ENCODE measurements at places on chromosomes 11 and 22.

GRCh38 chr11:22875869-22876473 is 15.7 kb upstream of the CCDC179 start:
- peak; percentile 79 for DNase-seq

DNA sequence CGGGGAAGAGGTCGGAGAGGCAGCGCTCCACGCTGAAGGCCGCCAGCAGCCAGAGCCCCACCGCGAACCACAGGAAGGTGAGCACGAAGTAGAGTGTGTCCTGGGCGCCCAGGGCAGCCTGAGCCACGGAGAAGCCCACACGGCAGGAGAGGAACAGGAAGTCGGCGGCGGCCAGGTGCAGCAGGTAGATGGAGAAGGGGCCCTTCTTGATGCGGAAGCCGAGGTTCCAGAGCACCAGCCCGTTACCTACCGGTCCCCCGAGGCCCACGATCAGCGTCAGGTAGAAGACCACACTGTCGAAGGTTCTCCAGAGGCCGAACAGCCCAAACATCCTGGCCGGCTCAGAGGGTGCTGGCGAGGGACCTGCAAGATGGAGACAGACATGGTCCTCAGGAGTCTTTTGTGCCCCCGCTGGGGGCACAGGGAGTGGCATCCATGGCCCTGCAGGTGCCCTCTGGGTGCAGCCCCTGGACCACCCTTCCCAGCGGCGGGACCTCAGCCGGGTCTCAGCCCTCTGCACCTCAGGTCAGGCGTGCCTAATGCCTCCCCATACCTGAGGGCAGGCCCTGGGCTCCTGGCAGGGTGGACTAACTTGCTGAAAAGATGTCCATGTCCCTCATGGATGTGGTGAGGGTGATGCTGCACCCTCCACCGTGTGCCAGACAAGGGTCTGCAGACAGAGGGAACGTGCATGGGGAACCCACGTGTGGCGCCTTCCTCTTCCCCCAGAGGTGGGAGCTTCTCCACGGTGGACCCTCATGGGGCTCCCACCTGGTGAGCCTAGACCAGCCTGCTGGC is at the start of gene MRGPRG:
Gene MRGPRG (minus strand): TSS at position 331 of the 798 bp plus-strand sequence. CDS start 0 bp downstream, at position 331.
- DNase-seq, result no peak

- no peak for DNase-seq
Observed at GRCh38 chr11:107494055-107494454, 36.4 kb upstream of the CWF19L2 start.

GRCh38 chr11:67628710-67629385 is 889 bp downstream of the NUDT8 start:
- DNase-seq, result no peak

DNA sequence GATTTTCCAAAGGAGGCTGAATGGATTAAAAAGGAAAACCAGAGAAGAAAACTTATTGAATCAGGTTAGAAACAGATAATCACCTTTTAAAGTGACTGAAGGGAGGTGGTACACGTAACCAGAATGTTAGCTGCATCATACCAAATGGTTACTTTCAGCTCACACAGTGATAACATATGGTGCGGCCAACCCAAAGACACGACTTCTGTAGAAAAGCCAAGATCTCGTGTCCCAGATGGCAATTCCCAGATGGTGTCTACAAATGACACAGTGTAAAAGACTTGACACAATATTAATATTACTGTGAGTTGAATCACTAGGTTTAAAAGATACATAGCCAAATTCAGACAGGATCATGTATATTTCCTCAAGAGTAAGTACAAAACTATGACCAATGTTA is 5.2 kb downstream of the PPP2R1B start:
- no peak for DNase-seq

- no peak for DNase-seq
Observed at GRCh38 chr11:123822599-123822998, 16.4 kb upstream of the OR6M1 start.

DNA sequence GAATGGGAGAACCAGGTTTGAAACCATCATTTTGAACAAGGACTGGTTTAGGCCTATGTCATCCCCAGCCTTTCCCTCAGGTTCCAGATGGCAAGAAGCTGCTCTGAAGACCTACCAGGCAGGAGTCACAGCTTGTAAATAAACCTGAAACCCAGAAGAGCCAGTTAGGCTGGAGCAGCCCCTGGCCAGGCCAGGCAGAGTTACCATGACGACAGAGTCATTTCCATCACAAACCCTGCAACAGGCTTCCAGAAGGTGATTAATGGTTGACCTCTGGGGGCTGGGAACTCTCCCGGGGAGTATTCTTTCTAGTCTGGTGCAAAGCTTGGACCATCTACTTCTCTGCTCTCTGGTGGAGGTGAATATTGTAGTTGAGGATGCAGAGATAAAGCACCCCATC is 164.1 kb upstream of the NCAM1 start:
- no peak for DNase-seq

GRCh38 chr11:10659339-10660216 is 34.0 kb downstream of the IRAG1 start:
- peak; percentile 87 for DNase-seq

GRCh38 chr11:126411971-126412381 is 56.5 kb downstream of the ST3GAL4 start:
- no peak for DNase-seq

GRCh38 chr22:36358533-36359469 is 29.0 kb downstream of the MYH9 start:
- DNase-seq, result no peak

- DNase-seq, result no peak
Observed at GRCh38 chr11:14058061-14058460, 95.5 kb downstream of the SPON1 start.

DNA sequence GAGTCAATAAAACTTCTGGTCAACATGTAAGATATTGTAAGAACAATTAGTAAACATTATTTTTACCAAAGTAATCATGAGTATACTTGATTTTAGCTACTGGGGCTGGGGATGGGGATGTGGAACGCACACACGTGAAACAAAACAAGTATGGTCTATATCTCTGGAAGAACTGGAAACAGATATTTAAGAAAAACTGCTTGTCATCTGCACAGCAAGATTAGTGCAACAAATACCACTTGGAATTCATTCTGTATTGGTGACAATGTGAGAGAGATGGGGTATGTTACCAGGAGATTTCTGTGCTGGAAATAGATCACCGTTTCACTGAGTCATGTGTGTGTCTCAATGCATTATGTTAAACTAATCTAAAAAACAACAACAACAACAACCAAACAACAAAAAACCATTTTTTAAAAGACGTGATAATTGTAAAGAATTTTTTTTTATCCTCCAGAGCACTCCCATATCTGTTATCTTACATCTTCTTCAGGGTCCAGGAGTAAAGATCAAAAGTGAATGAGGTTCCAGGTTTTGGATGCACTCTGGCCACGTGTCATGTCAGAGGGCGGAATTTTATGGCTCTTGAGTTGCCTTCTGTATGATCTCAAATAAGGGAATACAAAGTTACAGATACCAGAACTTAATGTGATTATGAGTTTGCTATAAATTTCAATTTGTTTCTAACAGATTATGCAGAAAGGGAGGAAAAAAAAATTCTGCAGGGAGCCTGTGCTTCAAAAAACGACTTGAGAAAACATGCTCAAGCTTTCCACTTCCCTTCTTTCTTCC is 153.0 kb downstream of the BBOX1 start:
- no peak for DNase-seq

DNA sequence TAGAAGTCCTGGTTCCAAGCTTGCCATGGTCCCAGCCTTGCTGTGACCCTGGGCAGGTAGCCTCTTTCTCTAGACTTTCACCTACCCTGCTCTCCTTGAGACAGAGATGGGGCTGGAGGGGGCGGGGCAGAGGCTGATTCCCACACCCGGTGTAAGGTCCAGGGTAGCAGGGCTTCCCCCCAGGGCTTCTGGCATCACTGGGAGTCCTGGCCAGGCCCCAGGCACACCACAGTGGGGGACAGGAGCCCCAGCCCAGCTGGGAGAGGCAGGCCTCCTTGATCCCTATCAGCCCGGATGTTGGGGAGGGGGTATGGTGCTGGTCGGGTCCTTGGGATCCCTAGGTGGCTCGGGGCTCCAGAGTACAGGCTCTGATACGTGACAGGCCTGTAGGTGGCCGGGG is 1.7 kb upstream of the NUDT8 start:
- DNase-seq, result no peak

DNA sequence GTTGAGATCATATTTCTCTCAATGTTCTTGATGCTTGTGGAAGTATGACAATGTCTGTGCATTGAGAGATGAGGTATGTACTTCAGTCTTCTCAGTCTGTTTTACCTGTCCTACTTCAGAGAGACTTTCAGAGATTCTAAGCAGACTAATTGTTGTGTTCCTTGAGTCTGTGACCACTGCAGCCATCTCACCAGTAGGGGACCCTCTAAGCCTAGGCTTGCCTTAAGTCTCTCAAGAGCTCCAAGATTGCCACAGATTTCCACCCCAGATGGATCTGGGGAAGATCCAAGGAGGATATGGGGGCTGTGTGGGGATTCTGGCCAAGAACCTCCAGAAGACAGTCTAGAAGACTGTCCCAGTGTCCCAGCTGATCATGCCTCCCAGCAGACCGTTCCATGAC is 179.9 kb upstream of the PLET1 start:
- DNase-seq, result no peak

DNA sequence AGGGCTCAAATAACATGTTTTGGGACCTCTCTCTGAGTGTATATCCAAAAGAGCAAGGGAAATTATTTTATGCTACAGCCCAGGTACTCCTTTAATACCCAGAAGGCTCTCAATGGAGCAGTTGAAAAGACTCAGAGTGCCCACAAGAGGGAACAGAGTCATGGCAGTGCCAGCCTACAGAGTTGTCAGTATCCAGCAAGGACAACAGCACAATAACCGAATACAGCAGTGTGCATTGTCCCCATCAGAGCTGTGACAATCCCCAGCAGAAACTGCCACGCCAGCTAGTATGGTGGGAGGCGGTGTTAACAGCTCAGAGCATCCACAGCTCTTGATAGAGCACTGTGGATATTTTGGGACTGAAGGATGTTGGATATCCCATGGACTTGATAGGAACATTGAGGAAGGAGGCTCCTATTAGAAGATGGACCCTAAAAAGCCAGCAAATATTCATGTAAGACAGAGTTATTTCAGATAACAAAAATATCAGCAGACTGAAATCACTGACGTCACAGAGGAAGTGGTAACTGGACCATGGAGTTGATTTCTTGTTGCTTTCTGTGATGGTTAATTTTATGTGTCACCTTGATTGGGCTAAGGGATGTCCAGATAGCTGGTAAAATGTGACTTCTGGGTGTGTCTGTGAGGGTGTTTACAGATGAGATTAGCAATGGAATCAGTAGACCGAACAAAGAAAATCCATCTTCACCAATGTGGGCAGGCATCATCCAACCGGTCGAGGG is 17.7 kb upstream of the PAFAH1B2 start:
- DNase-seq, result no peak

GRCh38 chr22:36056980-36057379 is 28.4 kb upstream of the RBFOX2 start:
- no peak for DNase-seq

DNA sequence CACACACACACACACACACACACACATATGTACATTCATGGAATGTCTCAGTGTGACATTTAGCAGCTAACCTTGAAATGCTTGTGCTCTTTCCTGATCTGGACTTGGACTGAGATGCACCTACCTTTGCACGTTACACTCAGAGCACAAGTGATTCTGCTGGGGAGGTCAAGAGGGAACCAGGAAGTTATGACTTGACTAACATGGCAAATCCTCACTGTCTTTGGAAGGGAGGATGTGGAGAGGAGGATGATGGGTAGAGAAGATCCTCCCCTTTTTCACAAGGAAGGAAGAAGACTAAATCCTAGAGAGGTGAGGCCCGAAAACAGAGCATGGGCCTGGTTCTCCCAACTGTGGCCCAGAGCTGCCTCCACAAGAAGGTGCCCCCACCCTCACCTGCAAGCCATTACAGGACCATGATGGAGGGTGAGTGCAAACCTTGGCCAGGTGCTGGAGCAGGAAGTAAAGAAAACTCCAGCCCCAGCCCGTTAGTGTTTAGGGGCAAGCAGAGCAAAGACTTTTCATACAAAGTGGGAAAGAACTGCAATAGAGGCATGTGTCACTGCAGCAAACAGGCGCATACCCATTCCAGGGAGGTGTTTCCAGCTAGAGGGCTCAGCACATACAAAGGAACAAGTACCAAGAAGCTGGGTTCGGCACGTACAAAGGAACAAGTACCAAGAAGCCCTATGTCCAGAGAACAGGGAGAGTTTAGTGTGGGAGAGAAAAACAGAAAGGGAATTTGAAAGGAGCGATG is 26.4 kb downstream of the SCN4B start:
- DNase-seq, result no peak

All from HS-27A (cell line).